ENCODE measurements at places on chromosomes 13 and 19. TPM values are rescaled to one million over a fixed set of nuclear protein-coding genes. Genes with fewer than 3 reads are reported as not detected.

DNA sequence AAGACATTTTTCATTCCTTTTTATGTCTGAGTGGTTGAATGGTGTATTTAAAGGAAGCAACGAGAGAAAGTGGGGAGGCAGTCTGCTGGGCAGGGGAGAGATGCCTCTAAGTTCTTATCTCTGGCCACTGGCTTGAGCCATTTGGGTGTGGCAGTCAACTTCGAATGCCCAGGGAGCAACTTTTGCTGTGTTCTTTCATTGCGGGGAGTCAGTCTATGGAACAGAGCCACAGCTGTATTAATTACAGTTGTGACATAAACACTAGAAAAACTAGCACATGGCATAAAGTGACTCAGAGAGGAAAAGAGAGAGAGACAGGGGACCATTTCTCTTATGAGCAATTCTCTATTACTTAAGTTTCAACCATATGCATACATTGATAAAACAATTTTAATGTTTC is 40.4 kb upstream of the PDCD5 start:
- DNase-seq: no peak
- H3K4me3 ChIP-seq: no peak overlapping the region
- H3K27me3 ChIP-seq: peaks cover 6% of the 10 kb centered on the region
- H3K27ac ChIP-seq: no peak overlapping the region
- no peaks in the 10 kb centered on the region for H3K4me1 ChIP-seq
- H3K36me3 ChIP-seq: no peaks in the 10 kb centered on the region

DNA sequence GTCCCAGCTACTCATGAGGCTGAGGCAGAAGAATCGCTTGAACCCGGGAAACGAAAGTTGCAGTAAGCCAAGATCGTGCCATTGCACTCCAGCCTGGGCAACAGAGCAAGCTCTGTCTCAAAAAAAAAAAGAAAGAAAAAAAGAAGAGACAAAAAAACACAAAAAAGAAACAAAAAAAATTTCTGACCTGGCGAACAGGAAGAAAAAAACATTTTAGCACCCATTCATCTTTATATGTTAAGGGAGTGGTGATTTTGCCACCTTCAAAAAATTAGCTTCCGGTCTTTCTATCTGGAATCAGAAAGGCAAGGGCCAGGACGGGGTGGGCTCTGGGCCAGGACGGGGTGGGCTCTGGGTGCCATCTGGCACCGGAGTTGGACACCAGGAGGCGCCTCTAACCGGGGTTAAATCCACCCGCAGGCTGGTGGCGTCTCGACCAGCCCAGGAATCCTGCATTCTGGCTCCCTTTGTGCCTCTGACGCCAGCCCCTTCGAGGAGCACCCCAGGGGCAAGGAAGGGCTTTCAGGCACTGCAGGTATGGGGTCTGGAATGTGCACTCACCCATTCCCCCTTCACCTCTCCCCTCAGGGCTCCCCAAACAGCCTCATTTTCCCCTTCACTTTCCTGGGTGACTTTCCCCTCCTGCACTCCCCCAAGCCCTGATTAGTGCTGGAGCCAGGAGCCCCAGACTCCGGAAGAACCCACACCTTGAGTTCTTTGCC is 10.4 kb upstream of the ZSWIM4 start:
- H3K4me3 ChIP-seq: peak overlapping the region; percentile 31
- H3K27me3 ChIP-seq: no peaks in the 10 kb centered on the region
- peaks cover 45% of the 10 kb centered on the region for H3K4me1 ChIP-seq
- peak; percentile 88 for DNase-seq
- peak overlapping the region; percentile 66 for H3K27ac ChIP-seq
- no peaks in the 10 kb centered on the region for H3K36me3 ChIP-seq

Gene PCDH9
- total RNA-seq: 0.21 TPM

Gene ONECUT3
- not detected for total RNA-seq

Gene C13orf42
- total RNA-seq: not detected

DNA sequence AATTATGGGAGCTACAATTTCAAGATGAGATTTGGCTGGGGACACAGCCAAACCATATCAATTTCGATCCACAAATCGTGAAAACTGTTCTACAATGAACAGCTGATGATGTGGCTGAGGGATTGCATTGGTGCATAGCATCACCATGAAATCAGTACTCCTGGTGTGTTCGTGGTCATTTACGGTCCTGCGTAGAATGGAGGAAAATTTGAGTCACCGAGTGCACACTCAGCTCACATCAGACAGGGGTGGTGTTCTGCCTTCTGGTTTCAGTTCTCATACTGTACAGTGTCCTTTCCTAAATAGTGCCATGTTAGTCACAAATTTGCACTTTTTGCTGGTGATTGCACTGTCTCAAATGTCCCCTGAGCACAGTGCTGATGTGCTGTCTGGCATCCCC is 39.2 kb downstream of the MYH14 start:
- H3K4me1 ChIP-seq: no peaks in the 10 kb centered on the region
- DNase-seq: peak; percentile 13
- peaks cover 19% of the 10 kb centered on the region for H3K27me3 ChIP-seq
- H3K4me3 ChIP-seq: no peak overlapping the region
- H3K27ac ChIP-seq: no peak overlapping the region
